ENCODE measurements at places on chromosomes 7 and 10.

DNA sequence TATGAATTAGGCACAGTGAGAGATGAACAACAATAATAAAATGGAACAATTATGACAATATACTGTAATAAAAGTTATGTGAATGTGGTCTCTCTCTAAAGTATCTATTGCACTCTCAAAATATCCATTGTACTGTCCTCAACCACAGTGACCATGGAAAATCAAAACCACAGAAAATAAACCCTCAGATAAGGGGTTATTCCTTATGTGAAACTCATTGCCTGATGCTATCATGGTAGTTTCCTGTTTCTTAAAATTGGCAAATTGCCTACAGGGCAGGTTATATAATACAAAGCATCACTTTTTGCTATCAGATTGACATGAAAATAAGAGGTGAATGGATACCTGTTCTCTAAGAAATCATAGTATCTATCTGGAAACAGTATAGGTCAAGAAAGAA is 3.8 kb downstream of the MCM10 start:
- H3K4me1 ChIP-seq, result peaks cover 22% of the 10 kb centered on the region
- peaks cover 5% of the 10 kb centered on the region for H3K36me3 ChIP-seq
- H3K4me3 ChIP-seq, result no peak overlapping the region
- no peak overlapping the region for H3K27ac ChIP-seq
- DNase-seq, result no peak

DNA sequence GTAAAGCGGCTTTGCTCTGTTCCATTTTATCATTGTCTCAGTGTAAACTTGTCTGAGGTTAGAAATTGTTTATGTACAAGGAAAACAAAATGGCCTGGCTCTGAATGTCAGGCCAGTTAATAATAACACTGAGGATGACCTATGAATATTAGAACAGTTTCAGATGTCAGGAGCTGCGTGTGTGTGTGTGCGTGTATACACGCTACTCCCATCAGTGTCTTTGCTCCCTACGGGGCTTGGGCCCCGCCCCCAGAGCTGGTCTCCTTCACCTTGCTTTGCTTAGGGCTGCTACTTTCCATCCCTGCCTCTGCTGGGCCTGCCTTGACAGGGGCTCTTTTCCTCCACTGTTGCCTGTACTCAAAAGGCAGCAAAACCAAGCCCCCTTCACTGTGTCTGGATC is 142.3 kb upstream of the BET1 start:
- peaks cover 31% of the 10 kb centered on the region for H3K27me3 ChIP-seq
- H3K27ac ChIP-seq, result no peak overlapping the region
- H3K36me3 ChIP-seq, result no peaks in the 10 kb centered on the region
- no peaks in the 10 kb centered on the region for H3K4me1 ChIP-seq
- H3K4me3 ChIP-seq, result no peak overlapping the region

DNA sequence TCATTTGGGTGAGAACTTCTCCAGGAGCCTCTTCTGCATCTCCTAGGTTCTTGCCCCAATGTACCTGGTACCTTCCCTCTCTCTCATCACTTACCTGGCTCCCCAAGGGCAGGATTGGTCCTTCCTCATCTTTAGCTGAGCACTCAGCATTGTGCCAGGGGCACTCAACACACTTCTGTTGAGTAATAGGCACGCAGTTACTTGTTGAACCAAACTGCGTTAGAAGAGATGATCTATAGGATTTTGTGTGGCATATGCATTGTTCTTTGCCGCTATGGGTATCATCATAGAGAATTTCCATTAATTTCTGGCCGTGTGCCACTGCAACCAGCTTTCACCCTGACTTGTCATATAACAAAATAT is 16.4 kb downstream of the TBXAS1 start:
- H3K27ac ChIP-seq, result no peak overlapping the region
- H3K4me1 ChIP-seq, result no peaks in the 10 kb centered on the region
- H3K36me3 ChIP-seq, result no peaks in the 10 kb centered on the region
- H3K4me3 ChIP-seq, result no peak overlapping the region
- peaks cover 30% of the 10 kb centered on the region for H3K27me3 ChIP-seq

DNA sequence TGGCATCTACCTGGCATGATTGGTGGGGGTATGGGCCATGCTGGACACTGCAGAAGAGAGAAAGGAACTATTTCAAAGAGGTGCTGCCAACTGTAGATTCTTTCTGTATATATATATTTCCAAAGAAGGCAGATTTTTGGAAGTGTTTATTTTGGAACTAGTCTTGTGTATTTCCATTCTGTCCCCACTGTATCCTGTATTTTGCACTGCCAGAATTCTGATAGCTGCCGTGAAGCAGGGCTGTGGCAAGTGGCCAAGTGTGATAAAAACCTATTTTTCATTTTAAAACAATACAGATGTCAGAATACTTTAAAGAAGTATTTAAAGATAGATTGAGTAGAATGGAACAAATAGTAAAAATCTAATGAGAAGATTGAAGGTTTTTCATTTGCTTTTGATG is 17.1 kb downstream of the MCU start:
- H3K27me3 ChIP-seq, result no peaks in the 10 kb centered on the region
- DNase-seq, result no peak
- H3K36me3 ChIP-seq, result no peaks in the 10 kb centered on the region
- H3K4me3 ChIP-seq, result no peak overlapping the region

DNA sequence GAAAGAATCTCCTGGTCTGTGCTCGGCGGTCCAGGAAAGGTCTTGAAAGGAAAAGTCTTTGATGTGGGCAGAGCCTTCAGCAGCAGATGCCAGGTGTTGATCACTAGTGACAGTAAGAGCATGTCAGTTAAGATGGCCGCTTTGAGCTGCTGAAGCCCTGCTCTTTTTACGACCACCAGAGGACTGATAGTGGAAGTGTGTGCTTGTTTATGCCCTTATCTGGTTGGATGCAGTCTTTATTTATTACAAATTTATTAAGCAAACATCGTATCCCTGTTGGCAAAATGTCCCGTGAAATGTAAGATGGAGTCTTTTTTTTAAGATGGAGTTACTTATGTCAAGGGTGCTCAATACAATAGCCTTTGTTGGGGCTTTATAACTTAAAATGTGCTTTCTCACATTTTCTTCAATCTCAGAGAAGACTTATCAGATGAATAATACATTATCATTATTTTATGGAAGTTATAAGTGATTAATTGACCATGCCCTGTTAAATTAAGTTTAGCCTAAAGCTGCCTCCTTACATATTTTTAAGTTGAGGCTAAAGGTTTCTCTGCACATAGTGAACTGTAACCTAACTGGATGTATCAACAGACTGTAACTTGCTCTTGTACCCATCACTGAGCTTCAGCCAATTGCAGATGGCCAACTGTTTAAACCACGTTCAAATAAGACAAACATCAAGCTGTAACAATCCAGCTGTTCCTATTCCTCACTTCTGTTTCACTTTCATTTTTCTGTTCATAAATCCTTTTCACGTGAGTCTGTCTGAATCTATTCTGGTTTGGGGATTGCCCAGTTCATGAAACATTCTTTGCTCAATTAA is 97.4 kb upstream of the PIK3CG start:
- H3K27ac ChIP-seq, result peak overlapping the region; percentile 86
- no peaks in the 10 kb centered on the region for H3K36me3 ChIP-seq
- H3K4me1 ChIP-seq, result peaks cover 19% of the 10 kb centered on the region

DNA sequence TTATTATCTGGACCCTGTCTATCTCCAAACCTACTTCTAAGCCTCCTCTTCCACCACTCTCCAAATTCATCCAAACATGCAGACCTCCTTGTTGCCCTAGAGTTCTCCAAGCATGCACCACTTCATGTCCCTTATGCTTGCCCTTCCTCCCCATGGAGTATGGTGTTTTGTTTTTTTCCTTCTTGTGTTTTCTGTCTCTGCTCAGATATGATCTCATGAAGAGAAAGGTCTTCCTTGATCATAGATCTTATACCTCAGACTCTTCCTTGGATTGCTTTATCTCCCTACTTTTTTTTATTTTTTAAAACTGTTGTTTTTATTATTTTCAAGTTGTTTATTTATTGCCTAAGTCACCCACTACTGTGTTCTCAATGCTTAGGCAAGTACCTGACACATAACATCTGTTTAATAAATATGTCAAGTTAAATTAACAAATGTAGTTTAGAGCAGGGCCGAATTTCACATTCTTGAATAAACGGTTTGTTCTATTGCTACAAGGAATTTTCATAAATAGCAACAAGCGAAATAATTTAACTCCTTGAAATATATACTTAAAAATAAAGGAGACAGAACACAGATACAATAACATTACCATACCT is 84.5 kb downstream of the HGF start:
- H3K4me1 ChIP-seq, result no peaks in the 10 kb centered on the region
- DNase-seq, result no peak
- no peak overlapping the region for H3K27ac ChIP-seq
- no peak overlapping the region for H3K4me3 ChIP-seq
- no peaks in the 10 kb centered on the region for H3K36me3 ChIP-seq

DNA sequence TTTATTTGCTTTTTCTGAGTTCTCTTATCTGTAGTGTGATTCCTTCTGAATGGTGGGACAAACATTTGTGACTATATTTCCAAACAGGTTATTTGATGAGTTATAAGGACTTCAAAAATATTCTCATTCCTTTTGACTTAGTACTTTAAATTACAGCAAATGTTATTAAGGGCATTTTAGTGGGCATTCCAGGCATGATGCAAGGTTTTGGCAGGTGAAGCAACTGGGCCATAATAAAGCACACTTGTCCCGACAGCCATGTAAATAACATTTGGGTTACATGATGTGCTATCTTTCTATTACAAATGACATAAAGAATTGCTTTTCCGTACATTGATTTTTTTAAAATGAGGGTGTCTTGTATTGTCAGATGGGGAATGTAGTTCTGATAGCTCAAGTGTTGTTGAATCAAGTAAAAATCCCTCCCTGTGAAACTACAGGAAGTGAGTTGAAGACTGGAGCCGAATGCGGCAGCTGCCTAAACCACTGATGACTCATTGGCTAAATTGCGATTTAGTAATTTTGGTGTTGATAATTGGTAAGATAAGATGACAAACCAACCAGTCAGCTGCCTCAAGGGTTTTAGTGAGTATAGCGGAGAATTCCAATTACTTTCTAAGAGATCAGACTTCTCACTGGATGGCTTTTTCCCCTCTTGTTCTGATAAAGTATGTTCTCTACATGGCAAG is 231.3 kb upstream of the NPY start:
- H3K36me3 ChIP-seq, result peaks cover 2% of the 10 kb centered on the region
- H3K27ac ChIP-seq, result no peak overlapping the region
- peaks cover 8% of the 10 kb centered on the region for H3K4me1 ChIP-seq

DNA sequence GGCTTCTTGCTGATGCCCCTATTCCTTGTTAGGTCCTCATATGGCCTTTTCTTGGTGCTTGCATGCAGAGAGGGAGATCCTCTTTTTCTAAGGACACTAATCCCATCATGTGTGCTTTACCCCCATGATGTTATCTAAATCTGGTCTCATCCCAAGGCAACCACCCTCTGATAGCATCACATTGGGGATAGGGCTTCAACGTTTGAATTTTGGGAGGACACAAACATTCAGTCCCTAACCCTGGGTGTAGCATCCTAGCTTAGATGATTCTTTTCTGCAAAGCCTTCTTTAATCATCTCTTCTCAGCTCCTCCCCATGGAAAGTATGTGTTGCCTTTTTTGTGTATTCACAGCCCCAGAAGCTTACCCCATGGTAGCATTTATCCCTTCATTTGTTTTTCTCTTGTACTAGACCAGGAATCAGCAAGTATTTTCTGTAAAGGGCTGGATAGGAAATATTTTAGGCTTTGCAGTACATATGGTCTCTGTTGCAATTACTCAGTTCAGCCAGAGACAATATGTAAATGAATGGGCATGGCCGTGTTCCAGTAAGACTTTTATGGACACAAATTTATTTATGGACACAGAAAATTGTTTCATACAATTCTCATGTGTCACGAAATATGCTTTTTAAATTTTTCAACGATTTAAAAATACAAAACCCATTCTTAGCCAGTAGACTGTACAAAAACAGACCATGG is 101.5 kb upstream of the CSTF2T start:
- no peak overlapping the region for H3K27ac ChIP-seq
- no peaks in the 10 kb centered on the region for H3K36me3 ChIP-seq
- no peaks in the 10 kb centered on the region for H3K4me1 ChIP-seq
- H3K27me3 ChIP-seq, result no peaks in the 10 kb centered on the region
- no peak for DNase-seq

DNA sequence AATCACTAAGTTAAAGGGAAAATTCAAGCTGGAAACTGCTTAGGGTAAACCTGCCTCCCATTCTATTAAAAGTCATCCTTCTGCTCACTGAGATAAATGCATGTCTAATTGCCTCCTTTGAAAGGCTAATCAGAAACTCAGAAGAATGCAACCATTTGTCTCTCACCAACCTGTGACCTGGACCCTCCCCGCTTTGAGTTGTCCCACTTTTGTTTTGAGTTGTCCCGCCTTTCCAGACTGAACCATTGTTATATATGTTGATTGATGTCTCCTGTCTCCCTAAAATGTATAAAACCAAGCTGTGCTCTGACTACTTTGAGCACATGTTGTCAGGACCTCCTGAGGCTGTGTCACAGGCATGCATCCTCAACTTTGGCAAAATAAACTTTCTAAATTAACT is 378.4 kb downstream of the KIF20B start:
- DNase-seq, result no peak
- H3K36me3 ChIP-seq, result no peaks in the 10 kb centered on the region
- no peaks in the 10 kb centered on the region for H3K4me1 ChIP-seq
- no peak overlapping the region for H3K27ac ChIP-seq
- peaks cover 13% of the 10 kb centered on the region for H3K27me3 ChIP-seq
- H3K4me3 ChIP-seq, result no peak overlapping the region

DNA sequence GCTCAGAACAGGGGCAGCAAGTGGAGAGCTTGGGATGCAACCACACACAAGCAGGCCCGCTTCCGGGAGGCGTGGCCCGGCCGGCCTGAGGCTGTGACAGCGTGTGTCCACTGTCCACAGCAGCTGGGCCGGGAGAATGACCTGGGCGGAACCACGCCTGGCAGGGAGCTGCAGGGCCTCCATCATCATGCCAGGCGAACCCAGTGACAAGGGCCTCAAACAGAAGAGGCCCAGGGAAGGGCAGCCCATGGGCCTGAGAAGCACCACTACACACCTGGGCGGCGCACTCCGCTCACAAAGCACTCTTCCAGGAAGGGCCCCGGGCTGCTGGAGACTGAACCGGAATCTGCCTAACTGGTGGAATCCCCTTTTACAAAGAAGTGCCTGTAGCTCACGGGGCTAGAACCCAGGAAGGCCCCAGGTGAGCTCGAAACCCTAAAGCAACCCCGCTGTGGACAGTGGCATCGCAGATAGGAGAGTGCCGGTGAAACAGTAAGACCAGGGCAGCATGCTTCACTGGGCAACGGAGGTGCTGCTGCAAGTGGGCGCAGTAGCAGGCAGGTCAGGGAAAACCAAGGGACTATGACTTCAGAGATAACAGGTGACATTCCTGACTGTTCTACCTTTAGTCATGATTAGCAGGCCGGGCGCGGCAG is 66.0 kb downstream of the MAD1L1 start:
- no peak for DNase-seq
- no peak overlapping the region for H3K4me3 ChIP-seq

- DNase-seq, result no peak
- no peaks in the 10 kb centered on the region for H3K4me1 ChIP-seq
- peaks cover 1% of the 10 kb centered on the region for H3K36me3 ChIP-seq
- H3K27ac ChIP-seq, result no peak overlapping the region
- H3K27me3 ChIP-seq, result no peaks in the 10 kb centered on the region
Measured at GRCh38 chr10:130362308-130362761, 226.1 kb downstream of the GLRX3 start.

Data from central memory CD8-positive, alpha-beta T cell (primary cell).